Mammary microvascular endothelial cell (primary cell): ENCODE measurements at places on chromosomes 2 and 18. TPM values are rescaled to one million over a fixed set of nuclear protein-coding genes. Genes with fewer than 3 reads are reported as not detected.

Gene VSNL1
- not detected in 2 replicates for total RNA-seq

Gene FMNL2
- total RNA-seq, result 28.1 and 31.1 TPM in 2 replicates

Gene ATG16L1
- total RNA-seq, result 24.0 and 30.2 TPM in 2 replicates

Gene TBR1
- not detected in 2 replicates for total RNA-seq

Gene FSHR
- not detected in 2 replicates for total RNA-seq
